ENCODE measurements at places on chromosomes 3 and 15.

GRCh38 chr3:182007441-182007840 lies 295.7 kb downstream of the SOX2 start:
- DNase-seq = no peak

DNA sequence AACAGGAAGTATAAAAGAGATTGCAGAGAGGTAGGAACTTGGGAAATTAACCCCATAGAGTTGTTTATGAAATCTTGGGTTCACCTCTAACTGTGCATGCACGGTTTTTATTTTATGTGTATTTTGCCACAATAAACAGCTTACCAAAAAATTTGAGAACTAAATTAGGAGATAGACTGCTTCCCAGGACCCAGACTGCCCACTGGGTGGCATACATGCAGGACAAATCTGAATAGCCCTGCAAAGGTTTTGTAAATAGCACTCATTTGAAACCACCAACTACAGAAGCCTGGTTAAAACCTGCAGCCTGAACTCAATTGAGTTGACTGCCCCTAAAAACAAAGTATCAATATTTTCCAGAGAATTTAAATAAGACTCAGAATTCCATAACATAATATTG lies 96.4 kb upstream of the SLCO2A1 start:
- no peak for DNase-seq

DNA sequence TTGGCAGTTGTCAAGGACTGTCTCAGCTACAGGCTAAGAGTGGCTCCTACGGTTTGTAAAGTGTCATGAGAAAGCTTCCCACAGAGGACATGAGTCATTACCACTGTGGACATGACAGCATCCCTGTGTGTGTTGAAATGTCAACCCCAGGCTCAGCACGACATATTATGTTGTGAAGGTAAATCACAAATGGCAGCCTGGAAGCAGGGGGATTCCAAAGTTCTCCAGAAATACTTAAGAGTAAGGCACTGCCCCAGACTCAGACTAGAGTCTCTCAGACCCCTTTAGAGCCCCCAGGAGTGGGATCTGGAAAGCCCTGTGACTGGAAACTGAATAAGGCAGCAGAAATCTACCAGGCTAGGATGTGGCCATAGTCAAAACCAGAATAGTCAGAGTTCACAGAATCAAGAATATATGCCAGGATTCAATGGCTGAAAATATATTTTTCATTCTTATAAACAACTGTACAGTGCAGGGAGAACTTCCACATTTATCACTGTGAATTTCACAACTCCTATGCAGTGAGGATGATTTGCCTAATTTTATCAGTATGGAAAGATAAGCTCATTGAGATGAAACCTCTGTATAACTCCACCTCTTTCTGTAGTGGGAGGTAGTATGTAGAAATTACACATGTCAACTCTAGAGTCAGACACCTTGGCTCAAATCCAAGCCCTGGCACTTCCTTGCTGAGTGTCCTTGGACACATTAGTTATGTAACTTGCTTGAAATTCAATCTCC lies 237.1 kb upstream of the CFAP20DC start:
- no peak for DNase-seq

DNA sequence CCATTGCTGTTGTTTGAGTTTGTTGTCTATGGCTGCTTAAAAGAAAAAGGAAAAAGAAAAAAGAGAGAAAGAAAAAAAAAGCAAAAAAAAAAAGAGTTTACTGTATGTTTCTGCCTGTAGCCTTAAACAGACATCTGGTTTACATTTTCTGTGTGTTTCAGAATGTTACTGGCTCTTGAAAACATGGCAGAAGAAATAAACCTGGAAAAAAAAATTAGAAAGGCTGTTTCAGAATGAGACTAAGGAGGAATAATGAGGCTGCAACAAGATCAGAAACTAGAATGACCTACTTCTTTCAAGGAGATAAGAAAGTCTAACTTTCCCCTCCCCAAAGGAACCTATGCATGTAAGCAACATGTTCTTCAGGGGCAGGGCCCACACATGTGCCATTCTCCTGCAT lies 292.1 kb downstream of the DIPK2A start:
- DNase-seq = no peak

DNA sequence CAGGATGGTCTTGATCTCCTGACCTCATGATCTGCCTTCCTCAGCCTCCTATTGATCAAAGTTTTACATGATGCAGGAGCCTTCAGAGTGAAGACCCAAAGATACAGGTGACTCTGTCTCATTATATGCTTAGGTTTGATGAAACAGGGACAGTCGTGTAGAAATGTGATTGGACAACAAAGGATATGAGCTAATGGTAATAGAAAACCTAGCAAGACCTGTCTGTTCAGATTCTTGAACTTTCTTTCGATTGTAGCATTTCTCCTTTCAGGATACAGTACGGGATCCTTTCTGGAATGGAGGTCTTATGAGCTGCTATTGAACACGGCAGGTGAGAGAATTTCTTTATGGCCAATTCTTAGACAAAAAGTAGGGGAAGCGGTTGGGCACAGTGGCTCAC lies at the start of gene ACKR2:
TSS of gene ACKR2 (plus strand) at position 244 of the 400 bp plus-strand sequence. CDS start 55,058 bp downstream, outside the sequence.
- DNase-seq = no peak

All from stimulated activated CD8-positive, alpha-beta memory T cell treated with anti-CD3 and anti-CD28 coated beads, Interleukin-15, amount 100 ng/mL, for 48 hours (primary cell).